K562 (cell line): ENCODE measurements at places on chromosomes 12 and 14. TPM values are rescaled to one million over a fixed set of nuclear protein-coding genes. Genes with fewer than 3 reads are reported as not detected.

GAS2L3 gene
- 1.5 and 2.8 TPM in 2 replicates for polyA plus RNA-seq

ADAMTS20 gene
- polyA plus RNA-seq = 0.09 TPM in 1 of 2 replicates, not detected in the other

FAM90A1 gene
- polyA plus RNA-seq = 0.32 TPM in 1 of 2 replicates, not detected in the other

ADGRD1 gene
- 2.9 and 4.6 TPM in 2 replicates for polyA plus RNA-seq

RPL10L gene
- not detected in 2 replicates for polyA plus RNA-seq

CD27 gene
- polyA plus RNA-seq = not detected in 2 replicates

ARHGDIB gene
- polyA plus RNA-seq = 90.4 and 116 TPM in 2 replicates

AICDA gene
- not detected in 2 replicates for polyA plus RNA-seq
